ENCODE measurements at places on chromosomes 3 and 15.

- DNase-seq, result no peak
Measured at GRCh38 chr15:44536302-44536961, 515 bp upstream of the EIF3J start.

DNA sequence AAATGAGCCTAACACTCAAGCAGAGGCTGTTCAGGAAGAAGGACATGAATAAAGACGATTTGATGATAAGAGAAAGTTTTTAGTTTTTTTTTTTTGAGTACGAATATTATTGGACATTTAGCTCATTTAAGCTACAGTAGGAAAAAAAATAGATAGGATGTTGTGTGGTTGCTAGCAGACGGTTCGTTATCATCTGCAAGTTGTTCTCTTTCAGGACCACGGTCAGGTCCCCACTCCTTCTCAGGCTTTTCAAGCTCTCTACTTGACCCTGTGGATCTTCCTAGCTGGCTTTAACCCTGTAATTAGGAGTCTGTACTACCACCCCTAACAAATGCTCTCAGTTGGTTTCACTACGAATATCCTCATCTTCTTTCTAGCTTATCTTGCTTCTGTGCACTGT, 1.1 kb downstream of the KCNH8 start:
- DNase-seq, result no peak

DNA sequence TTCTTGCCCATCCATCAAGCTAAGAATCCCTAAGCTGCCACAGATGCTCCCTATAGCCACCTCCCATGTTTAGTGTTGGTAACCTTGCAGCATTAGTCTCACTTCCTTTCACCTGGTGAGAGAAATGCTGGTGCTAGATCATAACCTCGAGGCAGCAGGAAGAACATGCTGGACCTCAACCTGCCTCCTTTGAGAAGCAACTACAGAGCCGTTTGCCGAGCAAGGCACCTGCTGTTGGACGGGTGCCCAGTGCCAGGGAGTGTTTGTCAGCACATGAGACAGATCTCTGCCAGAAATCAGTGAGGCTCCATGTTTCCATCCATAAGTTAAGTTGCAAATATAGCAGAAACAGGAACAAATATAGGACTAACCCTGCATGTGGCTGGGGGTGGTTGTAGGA, 955.7 kb downstream of the TUSC7 start:
- no peak for DNase-seq

DNA sequence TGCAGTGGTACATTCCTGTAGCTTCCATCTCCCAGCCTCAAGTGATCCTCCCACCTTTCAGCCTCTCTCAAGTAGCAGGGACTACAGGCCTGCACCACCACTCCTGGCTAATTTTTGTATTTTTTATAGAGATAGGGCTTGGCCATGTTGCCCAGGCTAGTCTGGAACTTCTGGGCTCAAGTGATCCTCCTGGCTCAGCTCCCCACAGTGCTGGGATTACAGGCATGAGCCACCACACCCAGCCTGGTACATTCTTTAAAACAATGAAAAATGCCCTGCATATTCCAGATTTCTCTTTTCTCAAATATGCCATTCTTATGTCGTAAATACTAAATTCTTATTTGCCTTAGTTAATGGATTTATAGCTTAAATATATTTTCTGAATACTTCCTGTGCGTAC, 581.4 kb downstream of the MECOM start:
- no peak for DNase-seq

DNA sequence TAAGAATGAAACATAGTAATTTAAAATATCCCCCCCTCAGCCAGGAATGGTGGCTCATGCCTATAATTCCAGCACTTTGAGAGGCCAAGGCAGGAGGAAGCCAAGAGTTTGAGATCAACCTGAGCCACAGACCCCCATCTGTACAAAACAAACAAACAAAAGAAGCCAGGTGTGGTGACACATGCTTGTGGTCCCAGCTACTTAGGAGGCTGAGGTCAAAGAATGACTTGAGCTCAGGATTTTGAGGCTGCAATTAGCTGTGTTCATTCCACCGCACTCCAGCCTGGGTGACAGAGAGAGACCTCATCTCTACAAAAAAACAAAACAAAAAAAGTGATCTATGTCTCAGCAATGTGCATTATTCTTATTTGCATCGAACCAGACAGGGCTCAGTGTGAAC, 800.8 kb downstream of the MCTP2 start:
- DNase-seq, result no peak

DNA sequence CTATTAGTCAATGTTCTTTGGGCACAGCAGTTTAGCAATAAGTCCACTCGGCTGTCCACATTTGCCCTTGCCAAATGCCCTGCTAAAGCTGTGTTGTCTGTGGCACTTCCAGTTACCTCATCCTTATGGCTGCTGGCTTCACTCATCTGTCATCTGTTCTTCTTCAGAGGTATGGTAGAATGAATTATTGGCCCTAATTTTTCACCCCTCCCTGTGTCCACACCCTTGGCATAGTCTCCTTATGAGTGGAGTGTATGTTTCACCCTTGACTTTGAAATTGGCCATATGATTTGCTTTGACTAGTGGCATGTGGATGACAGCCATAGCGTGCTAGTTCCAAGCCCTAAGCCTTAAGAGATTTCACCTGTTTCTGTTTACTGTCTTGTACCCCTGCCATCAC, 72.1 kb upstream of the EPHB1 start:
- no peak for DNase-seq

DNA sequence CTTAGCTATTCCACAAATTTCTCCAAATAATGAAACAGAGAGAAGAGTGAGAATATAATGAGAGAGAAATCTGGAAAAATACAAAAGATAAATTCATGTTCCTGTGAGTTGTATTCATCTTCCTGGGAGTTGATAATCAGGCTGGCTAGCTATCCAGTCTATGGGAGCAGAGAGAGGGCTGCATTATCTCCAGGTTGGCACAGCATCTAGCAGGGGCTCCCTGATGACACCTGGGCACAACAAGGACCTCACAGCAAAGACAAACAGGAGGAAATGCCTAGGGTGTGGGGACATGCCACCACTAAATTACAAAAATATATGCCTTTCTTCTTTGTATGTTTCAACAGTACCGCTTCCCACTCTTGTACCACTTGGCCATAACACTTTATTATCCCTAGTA, 1.9 kb downstream of the EHD4 start:
- DNase-seq, result no peak

DNA sequence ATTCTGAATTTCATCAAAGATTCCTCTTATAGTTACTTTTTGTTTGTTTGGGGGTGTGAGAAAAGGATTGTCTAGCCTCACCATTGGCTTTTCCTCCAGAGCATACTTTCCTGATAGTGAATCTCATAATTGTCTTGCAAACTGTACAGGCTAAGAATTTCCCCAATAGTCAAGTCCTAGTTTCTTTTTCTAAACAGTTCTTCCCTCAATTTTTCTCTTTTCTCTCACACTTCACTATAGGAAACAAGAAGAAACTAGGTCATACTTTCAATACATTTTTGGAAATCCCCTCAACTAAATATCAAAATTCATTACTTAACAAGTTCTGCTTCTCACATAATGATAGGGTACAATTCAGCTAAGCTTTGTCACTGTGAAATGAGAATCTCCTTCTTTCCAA, 241.9 kb downstream of the IL20RB start:
- no peak for DNase-seq

GRCh38 chr15:60973637-60974415, 255.3 kb downstream of the RORA start:
- DNase-seq, result no peak

GRCh38 chr3:183006396-183007002, 26.2 kb upstream of the DCUN1D1 start:
- no peak for DNase-seq

- peak; percentile 66 for DNase-seq
Measured at GRCh38 chr15:90165659-90166489, 35.3 kb upstream of the SEMA4B start.

GRCh38 chr3:105828703-105829102, 40.1 kb downstream of the CBLB start:
- DNase-seq, result no peak

GRCh38 chr15:78836333-78836732, 25.1 kb upstream of the ADAMTS7 start:
- no peak for DNase-seq

DNA sequence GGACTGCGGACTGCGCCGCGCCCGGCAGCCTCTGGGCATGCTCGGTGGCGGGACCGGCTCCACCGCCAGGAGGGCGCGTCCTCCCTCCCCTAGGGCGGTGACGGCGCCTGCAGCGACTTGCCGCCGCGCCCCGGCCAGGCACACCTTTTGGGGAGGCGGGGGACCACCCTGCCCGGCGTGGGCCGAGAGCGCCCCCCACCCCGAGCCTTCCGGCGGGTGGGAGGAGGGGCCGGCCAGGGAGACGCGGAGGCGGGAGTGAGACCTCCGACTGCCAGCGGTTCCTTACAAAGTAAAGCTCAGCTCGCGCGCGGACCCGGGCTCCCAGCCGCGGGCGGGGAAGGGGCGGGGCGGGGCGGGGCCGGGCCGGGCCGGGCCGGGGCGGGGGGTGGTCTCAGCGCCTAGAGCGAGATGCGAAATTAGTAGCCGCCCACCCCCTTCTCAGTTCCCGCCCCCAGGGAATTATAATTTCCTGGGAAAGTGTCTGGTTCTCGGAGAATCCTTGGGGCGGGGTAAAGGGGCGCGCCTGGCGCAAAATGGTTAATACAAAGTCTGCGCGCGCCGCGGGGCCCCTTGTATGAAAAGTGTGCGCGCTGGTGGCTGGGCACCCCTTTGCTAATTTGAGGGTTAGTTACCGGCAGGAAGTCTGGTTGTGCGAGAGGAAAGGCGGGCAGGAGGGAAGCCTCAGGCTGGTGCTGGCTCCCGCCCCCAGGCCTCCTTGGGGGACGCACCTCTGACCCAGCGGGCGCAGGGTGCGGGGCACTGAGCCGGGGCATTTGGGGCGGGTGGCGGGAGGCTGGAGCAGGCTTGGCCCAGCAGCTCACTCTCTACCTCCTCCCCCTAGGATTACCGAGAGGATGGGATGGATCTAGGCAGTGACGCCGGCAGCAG, 224.8 kb upstream of the IL12A start:
- peak; percentile 28 for DNase-seq

DNA sequence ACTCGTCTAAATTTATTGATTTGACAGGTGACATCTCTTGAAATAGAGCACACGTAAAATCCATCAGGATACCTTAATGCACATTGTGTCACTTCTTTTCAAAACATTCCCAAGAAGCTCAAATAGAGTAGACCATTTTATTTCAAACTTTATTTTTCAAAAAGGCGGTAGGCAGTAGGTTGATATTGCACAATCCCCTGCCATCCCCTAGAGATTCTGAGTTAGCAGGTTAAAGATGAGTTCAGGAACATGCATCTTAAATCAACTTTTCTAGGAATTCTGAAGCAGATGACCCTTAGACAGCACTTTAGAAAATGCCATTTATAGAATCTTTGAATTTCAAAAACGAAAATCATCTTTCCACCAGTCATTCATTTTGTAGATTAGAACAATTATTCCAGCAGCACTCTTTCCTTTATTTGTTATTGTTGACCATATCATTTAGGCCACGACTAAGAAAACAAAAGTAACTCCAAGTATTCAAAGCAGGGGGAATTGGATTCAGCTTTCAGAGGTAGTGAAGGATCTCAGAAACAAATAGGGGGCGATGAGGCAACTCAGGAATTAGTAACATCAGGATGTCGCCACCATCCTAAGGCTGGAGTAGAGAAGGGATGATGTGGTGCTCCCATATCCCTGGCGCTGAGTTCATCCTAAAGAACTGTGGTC, 198.2 kb upstream of the MCTP2 start:
- DNase-seq, result no peak

DNA sequence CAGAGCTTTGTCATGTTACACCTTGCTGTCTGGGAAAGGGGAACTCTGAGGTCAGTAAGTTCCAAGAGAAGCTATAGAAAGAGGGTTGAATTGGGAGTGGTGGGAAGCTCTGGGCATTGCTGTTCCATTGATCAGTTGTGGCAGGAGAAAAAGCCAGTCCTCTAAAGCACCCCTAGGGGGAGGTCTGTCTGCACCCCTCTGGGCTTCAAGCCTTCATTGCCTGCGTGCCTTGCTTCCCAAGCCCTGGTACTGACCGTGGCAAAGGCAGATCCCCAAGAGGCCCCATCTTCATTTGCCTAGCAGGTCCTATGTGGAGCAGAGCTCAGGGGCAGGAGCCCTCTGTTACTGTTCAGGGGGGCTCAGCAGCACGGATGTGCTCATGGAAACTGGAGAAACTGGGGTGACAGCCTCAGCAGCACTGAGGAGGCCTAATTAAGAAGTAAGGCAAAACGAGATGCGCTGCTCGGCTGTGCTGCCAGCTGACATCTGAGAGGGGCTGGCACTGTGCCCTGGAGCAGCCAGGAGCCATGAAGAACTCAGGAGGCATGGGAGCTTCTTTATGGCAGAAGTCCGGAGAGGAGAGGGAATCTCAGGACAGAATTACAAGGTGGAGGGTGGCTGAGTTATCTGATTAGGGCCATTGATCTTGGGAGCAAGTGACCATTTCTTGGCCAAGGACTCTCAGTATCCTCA, 270.9 kb downstream of the RPLP1 start:
- DNase-seq, result no peak

- peak; percentile 34 for DNase-seq
Measured at GRCh38 chr3:178320456-178321351, 215.5 kb upstream of the KCNMB2 start.

- no peak for DNase-seq
Measured at GRCh38 chr3:190699776-190700175, 162.7 kb downstream of the GMNC start.

GRCh38 chr3:79041621-79042020, 726.2 kb downstream of the ROBO1 start:
- DNase-seq, result no peak

GRCh38 chr3:45272828-45273470, 46.9 kb upstream of the TMEM158 start:
- DNase-seq, result no peak

DNA sequence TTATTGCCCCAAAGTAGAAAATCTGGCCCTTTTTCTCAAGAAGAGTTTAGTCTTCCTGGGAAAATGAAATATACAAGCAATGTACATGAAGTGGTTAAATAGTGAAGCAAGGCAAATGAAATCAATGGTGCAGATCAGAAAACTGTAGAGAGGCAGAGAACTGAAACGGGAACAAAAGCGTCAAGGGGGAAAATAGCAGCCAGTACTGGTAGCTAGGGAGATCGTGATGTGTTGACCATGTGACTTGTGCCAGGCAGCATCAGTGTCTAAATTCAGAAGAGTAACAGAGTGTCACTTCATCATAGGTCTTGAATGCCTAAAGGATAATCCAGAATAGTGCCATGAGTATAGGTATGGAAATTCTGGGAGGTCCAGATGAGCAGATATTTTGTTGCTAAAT, 163.1 kb downstream of the CHL1 start:
- DNase-seq, result no peak

- DNase-seq, result no peak
Measured at GRCh38 chr3:117531078-117531767, 821.6 kb downstream of the TUSC7 start.

Data from ovary (tissue), 10 donors.